A549 treated with Hydrocortisone at 1 μM for 4 hours (cell line): ENCODE measurements at places on chromosomes 1 and 21. TPM values are rescaled to one million over a fixed set of nuclear protein-coding genes. Genes with fewer than 3 reads are reported as not detected.

The KCNJ15 gene
- 0.03 to 0.21 TPM in 2 of 5 replicates, not detected in the others for total RNA-seq

The CD164L2 gene
- not detected in 5 replicates for total RNA-seq

The TFF2 gene
- not detected in 5 replicates for total RNA-seq

The A3GALT2 gene
- total RNA-seq: not detected in 5 replicates

The MIXL1 gene
- 0.03 to 0.21 TPM (median 0.13 TPM) in 3 of 5 replicates, not detected in the others for total RNA-seq

The SLAMF9 gene
- 0.22 to 0.68 TPM (median 0.56 TPM) in 5 replicates for total RNA-seq

The LCE2C gene
- total RNA-seq: not detected in 5 replicates

The NCAM2 gene
- total RNA-seq: not detected in 5 replicates

The UQCRHL gene
- total RNA-seq: 5.9 to 8.7 TPM (median 6.2 TPM) in 5 replicates

The TNNI3K gene
- 0.18 TPM in 1 of 5 replicates, not detected in the others for total RNA-seq

The AQP10 gene
- not detected in 5 replicates for total RNA-seq

The SLC1A7 gene
- total RNA-seq: 0.05 TPM in 2 of 5 replicates, not detected in the others

The RNU1-4 gene
- total RNA-seq: 6.1 to 30.4 TPM (median 9.0 TPM) in 3 of 5 replicates, not detected in the others

The LRRC38 gene
- 0.05 to 0.08 TPM in 2 of 5 replicates, not detected in the others for total RNA-seq

The RBP7 gene
- 5.2 to 6.9 TPM (median 5.6 TPM) in 5 replicates for total RNA-seq

The OR2M2 gene
- not detected in 5 replicates for total RNA-seq

The OPTC gene
- not detected in 5 replicates for total RNA-seq

The SHC1 gene
- 194 to 253 TPM (median 238 TPM) in 5 replicates for total RNA-seq

The ALG14 gene
- 4.8 to 8.4 TPM (median 7.2 TPM) in 5 replicates for total RNA-seq

The LENEP gene
- total RNA-seq: not detected in 5 replicates

The PANK4 gene
- 8.3 to 11.8 TPM (median 10.3 TPM) in 5 replicates for total RNA-seq

The TRIM58 gene
- not detected in 5 replicates for total RNA-seq

The AVPR1B gene
- total RNA-seq: not detected in 5 replicates

The GPR37L1 gene
- total RNA-seq: 0.13 to 0.30 TPM (median 0.14 TPM) in 5 replicates

The BLACAT1 gene
- total RNA-seq: 0.03 to 0.06 TPM in 2 of 5 replicates, not detected in the others

The ZBTB37 gene
- total RNA-seq: 0.90 to 1.6 TPM (median 1.5 TPM) in 5 replicates

The PTGFRN gene
- 12.5 to 15.7 TPM (median 13.2 TPM) in 5 replicates for total RNA-seq

The NPHS2 gene
- not detected in 5 replicates for total RNA-seq

The OR10Z1 gene
- total RNA-seq: not detected in 5 replicates

The TCHH gene
- 0.16 to 0.30 TPM (median 0.29 TPM) in 5 replicates for total RNA-seq

The RSPH1 gene
- total RNA-seq: 0.63 to 0.93 TPM (median 0.84 TPM) in 5 replicates

The COL6A1 gene
- 18.1 to 21.6 TPM (median 20.3 TPM) in 5 replicates for total RNA-seq

The FCRL2 gene
- total RNA-seq: not detected in 5 replicates

The FBLIM1 gene
- total RNA-seq: 19.6 to 33.7 TPM (median 26.9 TPM) in 5 replicates

The SPRR2E gene
- total RNA-seq: not detected in 5 replicates

The SPRR2A gene
- total RNA-seq: not detected in 5 replicates

The DISP3 gene
- 0.27 to 0.54 TPM (median 0.50 TPM) in 5 replicates for total RNA-seq

The LIPI gene
- total RNA-seq: not detected in 5 replicates

The ASPM gene
- total RNA-seq: 17.9 to 25.0 TPM (median 21.0 TPM) in 5 replicates

The SAMD11 gene
- total RNA-seq: 16.2 to 28.1 TPM (median 24.5 TPM) in 5 replicates

The TIMM17A gene
- 91.8 to 126 TPM (median 102 TPM) in 5 replicates for total RNA-seq

The C1QB gene
- not detected in 5 replicates for total RNA-seq

The LYPD8 gene
- 0.10 to 0.20 TPM (median 0.16 TPM) in 4 of 5 replicates, not detected in the other for total RNA-seq

The SH2D2A gene
- 3.0 to 3.8 TPM (median 3.7 TPM) in 5 replicates for total RNA-seq

The MGST3 gene
- total RNA-seq: 207 to 214 TPM (median 208 TPM) in 5 replicates

The HRNR gene
- not detected in 5 replicates for total RNA-seq

The TCHHL1 gene
- total RNA-seq: not detected in 5 replicates

The TMPRSS2 gene
- total RNA-seq: 0.06 to 0.10 TPM (median 0.09 TPM) in 5 replicates

The CRYBG2 gene
- total RNA-seq: 1.2 to 2.2 TPM (median 1.5 TPM) in 5 replicates

The WNT2B gene
- 0.13 to 0.29 TPM (median 0.23 TPM) in 5 replicates for total RNA-seq

The CD1E gene
- not detected in 5 replicates for total RNA-seq

The GJA9 gene
- 0.07 TPM in 1 of 5 replicates, not detected in the others for total RNA-seq

The CAPZA1 gene
- total RNA-seq: 54.3 to 77.4 TPM (median 60.8 TPM) in 5 replicates

The PAQR6 gene
- 2.7 to 4.3 TPM (median 3.3 TPM) in 5 replicates for total RNA-seq

The ERICH3 gene
- total RNA-seq: not detected in 5 replicates

The LAX1 gene
- total RNA-seq: not detected in 5 replicates

The CELA2A gene
- total RNA-seq: not detected in 5 replicates
